Mucosa of gallbladder (tissue), 1 donor: ENCODE measurements at places on chromosomes 3 and 15. TPM values are rescaled to one million over a fixed set of nuclear protein-coding genes. Genes with fewer than 3 reads are reported as not detected.

Gene TYRO3
- total RNA-seq: 9.1 TPM

Gene TERB2
- total RNA-seq: not detected

Gene ARPIN
- 23.3 TPM for total RNA-seq

Gene RETNLB
- total RNA-seq: not detected

Gene KLHL40
- total RNA-seq: not detected

Gene PCSK6
- 15.0 TPM for total RNA-seq

Gene ZNF35
- 8.4 TPM for total RNA-seq

Gene FAM227B
- 6.0 TPM for total RNA-seq

Gene PRR20G
- total RNA-seq: not detected

Gene DNAJB8
- total RNA-seq: not detected

Gene LRRC34
- total RNA-seq: 2.3 TPM

Gene SCN11A
- 0.09 TPM for total RNA-seq

Gene GHSR
- not detected for total RNA-seq

DNA sequence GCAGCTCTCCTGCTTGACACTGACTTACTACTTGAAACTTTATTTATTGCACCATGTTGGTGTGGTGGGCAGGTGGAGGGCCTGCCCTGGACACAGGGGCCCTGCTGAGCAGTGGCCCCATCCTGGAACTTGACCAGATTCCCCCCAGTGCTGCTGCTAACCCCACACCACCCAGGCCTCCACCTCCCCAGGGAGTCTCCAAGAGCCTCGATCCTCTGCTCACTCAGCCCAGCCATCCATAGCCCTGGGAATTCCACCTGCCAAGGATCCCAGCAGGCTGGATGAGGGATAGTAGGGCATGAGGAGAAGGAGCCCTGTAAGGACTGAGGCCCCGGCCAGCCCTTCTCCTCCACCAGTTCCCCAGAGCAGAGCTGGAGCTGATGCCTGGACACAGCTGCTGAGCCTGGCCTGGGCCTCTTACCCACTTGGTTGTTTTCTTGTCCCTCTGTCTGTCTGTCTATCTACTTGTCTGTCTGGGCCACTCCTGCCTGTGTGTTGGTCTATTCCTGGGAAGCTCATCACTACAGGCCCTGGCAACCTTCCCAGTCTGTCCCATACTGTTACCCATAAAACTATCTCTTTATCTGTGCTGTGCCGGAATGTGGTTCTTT is 2.8 kb downstream of the CHAC1 start:
- DNase-seq: no peak

GRCh38 chr3:129277829-129278271 is 820 bp upstream of the HMCES start:
- DNase-seq: no peak

DNA sequence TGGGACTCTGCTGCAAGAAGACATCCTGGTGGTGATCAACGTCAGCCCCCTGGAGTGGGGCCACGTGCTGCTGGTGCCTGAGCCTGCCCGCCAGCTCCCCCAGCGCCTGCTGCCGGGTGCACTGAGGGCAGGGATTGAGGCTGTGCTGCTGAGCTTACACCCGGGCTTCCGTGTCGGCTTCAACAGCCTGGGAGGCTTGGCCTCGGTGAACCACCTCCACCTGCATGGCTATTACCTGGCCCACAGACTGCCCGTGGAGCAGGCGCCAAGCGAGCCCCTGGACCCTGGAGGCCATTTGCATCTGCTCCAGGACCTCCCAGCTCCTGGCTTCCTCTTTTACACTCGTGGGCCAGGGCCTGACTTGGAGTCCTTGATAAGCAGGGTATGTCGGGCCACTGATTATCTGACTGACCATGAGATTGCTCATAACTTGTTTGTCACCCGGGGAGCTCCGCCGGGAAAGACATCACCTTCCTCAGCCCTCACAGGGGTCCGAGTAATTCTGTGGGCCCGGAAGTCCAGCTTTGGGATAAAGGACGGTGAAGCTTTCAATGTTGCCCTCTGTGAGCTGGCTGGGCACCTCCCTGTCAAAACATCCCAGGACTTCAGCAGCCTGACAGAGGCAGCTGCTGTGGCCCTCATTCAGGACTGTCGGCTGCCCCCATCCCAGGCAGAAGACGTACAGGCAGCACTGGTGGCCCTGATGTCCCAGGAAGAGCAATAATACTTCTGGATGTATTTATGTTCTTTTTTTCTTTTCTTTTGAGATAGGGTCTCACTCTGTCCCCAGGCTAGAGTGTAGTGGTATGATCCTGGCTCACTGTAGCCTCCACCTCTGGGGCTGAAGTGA is 7.6 kb downstream of the GDPGP1 start:
- DNase-seq: no peak

DNA sequence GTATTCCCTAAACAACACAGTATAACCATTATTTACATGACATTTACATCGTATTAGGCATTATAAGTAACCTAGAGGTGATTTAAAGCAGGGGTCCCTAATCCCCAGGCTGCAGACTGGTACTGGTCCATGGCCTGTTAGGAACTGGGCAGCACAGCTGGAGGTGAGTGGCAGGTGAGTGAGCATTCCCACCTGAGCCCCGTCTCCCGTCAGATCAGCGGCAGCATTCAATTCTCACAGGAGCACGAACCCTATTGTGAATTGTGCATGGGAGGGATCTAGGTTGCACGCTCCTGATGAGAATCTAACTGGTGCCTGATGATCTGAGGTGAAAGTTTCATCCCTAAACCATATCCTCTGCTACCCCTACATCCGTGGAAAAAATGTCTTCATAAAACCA is 138.2 kb downstream of the ATP10A start:
- DNase-seq: no peak

DNA sequence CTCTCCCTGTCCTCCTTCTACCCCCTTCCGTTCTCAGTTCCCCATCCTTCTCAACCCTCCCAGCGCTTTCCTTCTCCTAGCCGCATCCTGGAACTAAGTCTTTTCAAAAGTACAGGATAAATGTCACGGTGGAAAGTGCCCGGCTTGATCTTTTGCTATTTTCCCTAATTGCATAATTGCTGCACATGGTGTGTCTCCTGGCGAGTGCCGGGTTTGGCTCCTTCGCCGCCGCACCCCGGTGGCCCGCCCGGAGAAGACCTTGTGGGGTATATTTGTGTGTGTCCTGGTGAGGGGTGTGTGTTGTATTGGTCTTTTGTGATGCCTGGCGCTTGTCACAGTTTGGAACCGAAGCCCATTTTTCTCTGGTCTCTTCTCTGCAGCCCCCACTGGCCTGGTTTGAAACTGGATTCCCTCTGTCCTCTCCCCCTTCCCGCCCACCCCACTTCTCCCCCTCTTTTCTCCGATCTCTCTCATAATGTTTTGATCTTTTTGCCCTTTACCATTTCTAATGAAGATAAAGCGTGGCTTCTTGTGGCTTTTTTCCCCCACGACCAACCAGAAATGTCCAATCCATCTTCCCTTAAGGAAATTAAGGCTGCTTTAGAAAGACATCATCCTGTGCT is 692 bp downstream of the UBE2E2 start:
- no peak for DNase-seq

DNA sequence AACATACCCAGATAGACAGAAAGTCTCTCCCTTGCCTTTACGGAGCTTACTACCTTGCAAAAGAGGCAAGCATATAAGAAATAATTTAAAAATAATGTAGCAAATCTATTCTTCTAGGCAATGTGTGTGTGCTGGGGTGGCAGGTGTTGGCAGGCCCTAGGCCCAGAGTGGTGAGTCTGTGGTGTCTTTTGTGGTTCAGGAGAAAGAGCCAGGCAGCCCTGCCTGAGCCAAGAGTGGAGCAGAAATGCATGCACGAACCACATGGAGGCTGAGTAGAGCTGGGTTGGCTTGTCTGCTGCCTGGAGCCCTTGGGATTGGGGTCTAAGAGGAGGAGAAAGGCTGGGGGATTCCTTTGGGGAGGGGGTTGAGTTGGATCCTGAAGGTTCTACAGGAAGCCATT is 70.2 kb upstream of the MYZAP start:
- no peak for DNase-seq

- DNase-seq: no peak
Observed at GRCh38 chr3:190892395-190892902, 30.0 kb upstream of the GMNC start.

DNA sequence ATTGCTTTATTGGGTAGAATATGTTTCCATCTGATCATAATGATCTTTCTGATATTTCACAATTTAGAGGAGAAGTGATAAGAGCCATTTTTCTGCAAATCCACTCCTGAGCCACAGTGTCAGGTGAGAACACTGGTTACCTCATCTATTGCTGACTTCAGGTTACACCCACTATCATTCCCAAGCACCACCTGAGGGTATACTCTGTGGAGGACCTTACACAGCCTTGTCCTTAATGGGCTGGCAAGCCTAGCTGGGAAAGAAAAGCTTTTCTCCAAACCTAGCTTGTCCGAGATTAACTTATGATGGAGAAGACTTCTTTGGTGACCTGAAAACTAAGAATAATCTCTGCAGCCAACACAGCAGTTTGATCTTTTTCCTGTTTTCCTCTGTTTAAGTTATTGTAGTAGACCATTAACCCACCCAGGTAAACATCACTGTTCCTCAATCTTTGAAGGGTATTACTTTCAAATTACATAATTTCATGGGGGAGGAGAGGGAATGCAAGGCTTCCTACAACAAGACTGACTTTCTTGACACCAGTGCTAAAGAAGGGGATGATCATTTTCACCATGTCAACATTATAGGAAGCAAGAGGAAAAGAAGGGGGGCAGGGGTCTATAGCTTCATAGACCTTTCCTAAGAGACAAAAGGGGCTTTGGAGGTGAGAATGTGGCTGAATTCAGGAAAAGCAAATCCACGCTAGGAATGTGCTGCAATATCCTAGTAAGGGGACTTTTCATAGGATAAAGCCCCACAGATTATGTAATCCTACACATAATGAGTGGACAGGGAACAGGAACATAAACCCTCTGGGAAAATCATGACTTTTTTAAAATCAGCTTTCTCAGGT is 1.7 kb downstream of the NCEH1 start:
- DNase-seq: no peak

DNA sequence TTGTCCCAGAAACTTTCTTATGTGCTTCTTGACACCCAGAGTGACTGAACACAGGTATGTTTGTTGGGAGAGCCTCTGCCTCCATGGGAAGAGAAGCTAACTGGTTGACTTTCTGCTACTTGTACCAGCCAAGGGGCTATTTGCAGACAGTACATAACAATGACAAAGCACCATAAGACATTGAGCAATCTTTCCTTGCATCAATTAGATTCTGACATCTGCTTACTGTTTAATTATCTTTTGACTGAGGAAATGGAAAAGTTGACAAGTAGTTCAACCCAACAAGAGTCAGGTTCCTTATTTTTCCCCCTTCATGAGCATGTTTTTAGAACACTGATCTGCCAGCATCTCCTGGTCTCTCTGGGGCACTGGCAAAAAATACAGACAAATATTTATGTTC is 157.7 kb downstream of the RPLP1 start:
- no peak for DNase-seq

DNA sequence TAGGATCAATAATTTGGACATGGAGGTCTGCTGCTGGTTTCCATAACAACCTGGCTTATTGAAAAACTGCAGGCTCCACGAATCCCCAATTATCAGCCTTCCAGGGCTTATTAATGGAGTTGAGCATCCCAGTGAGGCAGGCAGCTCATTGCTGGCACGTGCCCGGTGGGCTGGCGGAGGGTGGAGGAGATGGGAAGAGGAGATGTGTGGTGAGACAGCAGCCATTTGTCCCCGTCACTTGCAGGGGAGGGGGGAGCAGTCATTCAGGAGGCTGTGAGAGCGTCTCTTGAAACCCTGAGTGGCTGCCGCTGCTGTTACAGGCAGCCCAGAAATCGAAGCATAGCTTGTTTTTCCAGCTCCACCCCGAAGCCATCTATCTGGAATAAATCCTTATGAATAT is 70.6 kb downstream of the GAP43 start:
- DNase-seq: no peak

DNA sequence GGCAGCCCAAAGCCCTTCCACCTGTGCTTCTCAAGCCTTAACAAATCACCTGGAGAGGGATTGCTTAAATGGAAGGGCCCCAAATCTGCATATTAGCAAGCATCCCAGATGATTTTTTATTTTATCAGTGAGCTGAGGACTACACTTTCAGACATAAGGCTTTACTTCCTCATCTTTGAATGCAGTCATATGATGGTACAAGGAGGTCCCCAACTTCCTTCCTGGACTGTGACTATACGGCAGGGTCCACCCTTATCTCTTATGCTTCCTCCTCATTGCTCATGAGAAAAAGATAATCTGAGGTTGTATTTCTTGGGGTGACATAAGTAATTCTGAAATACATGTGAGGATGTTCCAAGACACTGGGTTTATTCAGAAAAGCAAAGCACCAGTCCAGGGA is 13.7 kb upstream of the HEG1 start:
- DNase-seq: no peak

- DNase-seq: no peak
Observed at GRCh38 chr3:43704697-43705096, 14.0 kb downstream of the ABHD5 start.

DNA sequence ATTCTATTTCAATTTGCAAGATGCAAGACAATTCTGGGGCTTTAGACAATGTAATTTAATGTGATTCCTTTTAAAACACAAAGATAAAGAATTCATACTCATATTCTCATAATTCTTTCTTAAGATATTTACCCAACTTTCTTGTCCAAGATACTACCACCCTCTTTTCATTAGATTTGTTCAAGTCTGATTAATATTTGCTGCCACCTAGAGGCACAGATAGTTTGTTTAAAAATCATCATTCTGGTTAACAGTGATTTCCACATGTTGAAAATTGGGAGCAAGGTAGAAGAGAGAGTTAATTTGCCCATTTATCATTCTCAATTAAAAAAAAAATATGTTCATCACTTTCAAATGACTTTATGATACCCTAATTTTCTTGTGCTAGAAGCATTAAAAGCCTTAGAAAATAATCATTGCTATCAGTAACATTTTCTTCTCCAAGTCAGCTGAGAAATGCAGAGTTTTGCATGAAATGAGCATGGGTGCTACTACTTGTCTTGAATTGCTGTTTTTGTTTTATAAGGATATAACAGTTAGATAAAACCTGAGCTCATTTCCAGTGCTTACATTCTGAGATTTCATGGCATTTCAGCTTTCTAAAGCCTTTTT is 11.6 kb downstream of the TAMM41 start:
- no peak for DNase-seq

DNA sequence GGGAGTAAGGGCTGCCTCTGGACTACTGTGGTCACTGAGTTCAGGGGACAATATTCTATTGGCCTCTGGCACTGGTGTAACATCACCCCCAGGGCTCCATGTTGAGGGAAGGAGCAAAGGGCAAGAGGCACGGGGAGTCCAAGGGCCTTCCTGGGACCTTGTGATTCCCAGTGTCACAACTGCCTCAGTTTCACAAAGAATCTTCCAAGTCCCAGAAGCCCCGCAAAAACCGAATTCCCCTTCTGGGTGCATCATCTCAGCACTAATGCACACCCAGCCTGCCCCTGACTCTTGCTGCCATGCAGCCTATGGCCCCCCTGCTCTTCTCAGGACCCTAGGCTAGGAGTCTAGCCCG is 5.5 kb downstream of the AMOTL2 start:
- DNase-seq: no peak

GRCh38 chr3:142613491-142613890 is 17.3 kb downstream of the PLS1 start:
- DNase-seq: no peak

- peak; percentile 52 for DNase-seq
Observed at GRCh38 chr3:18444595-18445400, 19.7 kb upstream of the SATB1 start.

GRCh38 chr15:40069178-40070165 is 30.5 kb upstream of the SRP14 start:
- DNase-seq: peak; percentile 96
